ENCODE measurements at places on chromosomes 2 and 18. TPM values are rescaled to one million over a fixed set of nuclear protein-coding genes. Genes with fewer than 3 reads are reported as not detected.
A peak's percentile ranks its signal among the peaks of the same experiment; 100 is the strongest.

The ALKAL2 gene
- not detected for total RNA-seq

The CD28 gene
- not detected for total RNA-seq

DNA sequence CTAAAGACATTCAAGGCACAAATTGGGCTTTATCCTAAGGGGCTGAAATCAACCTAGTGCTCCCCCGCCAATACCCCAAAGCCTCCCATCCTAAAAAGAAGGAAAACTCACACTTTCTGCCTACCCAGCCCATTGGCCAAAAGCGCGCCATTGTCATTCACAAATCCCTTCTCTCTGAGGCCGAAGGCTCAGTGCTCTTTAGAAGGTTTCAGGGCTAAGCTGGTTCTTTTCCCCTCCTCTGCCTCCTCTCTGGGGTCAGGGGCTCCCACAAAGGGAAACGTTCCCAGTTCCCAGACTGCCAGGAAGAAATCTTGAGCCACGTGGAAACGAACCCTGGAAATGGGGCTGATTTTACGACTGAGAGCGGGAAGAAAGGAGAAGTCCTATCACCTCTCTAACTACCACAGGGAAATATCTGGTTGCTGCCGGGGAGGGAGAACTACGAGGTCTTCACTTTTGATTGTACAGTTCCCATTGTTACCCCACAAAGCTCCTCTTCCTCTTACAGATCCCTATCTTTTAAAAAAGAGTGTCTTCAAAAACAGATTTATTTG is 1.7 kb upstream of the SKOR2 start:
- no peak overlapping the region for H3K27ac ChIP-seq
- no peak overlapping the region for H3K4me3 ChIP-seq
- DNase-seq: no peak
- no peaks in the 10 kb centered on the region for H3K4me1 ChIP-seq
- H3K27me3 ChIP-seq: peaks cover 57% of the 10 kb centered on the region

- no peaks in the 10 kb centered on the region for H3K27me3 ChIP-seq
- peaks cover 4% of the 10 kb centered on the region for H3K36me3 ChIP-seq
- peak overlapping the region; percentile 2 for H3K27ac ChIP-seq
- H3K4me3 ChIP-seq: no peak overlapping the region
- peak; percentile 76 for DNase-seq
Observed at GRCh38 chr2:62219407-62220159, 23.7 kb downstream of the B3GNT2 start.

- H3K27ac ChIP-seq: no peak overlapping the region
- no peaks in the 10 kb centered on the region for H3K4me1 ChIP-seq
- H3K27me3 ChIP-seq: no peaks in the 10 kb centered on the region
- DNase-seq: no peak
- H3K4me3 ChIP-seq: no peak overlapping the region
Observed at GRCh38 chr2:9905413-9905812, 46.1 kb upstream of the GRHL1 start.

GRCh38 chr2:237625216-237625705 is 2.1 kb upstream of the LRRFIP1 start:
- no peaks in the 10 kb centered on the region for H3K36me3 ChIP-seq
- no peak overlapping the region for H3K4me3 ChIP-seq
- DNase-seq: no peak
- H3K4me1 ChIP-seq: peaks cover 13% of the 10 kb centered on the region
- H3K27me3 ChIP-seq: no peaks in the 10 kb centered on the region
